Dermis microvascular lymphatic vessel endothelial cell (primary cell): ENCODE measurements at places on chromosomes 3 and 15.

- no peak for DNase-seq
Observed at GRCh38 chr3:127729556-127730056, 56.9 kb downstream of the ABTB1 start.

- no peak for DNase-seq
Observed at GRCh38 chr3:141525814-141526213, 39.0 kb downstream of the RASA2 start.

- DNase-seq = peak; percentile 4
Observed at GRCh38 chr3:13137941-13138832, 65.0 kb upstream of the IQSEC1 start.

- no peak for DNase-seq
Observed at GRCh38 chr15:91022832-91023129, 387 bp upstream of the VPS33B start.
